ENCODE measurements at places on chromosomes 3 and 15. TPM values are rescaled to one million over a fixed set of nuclear protein-coding genes. Genes with fewer than 3 reads are reported as not detected.

SI gene
- not detected for polyA plus RNA-seq

XCR1 gene
- 0.04 TPM for polyA plus RNA-seq

RGMA gene
- 7.3 TPM for polyA plus RNA-seq

NANOGP8 gene
- 0.78 TPM for polyA plus RNA-seq

GREM1 gene
- polyA plus RNA-seq, result 0.58 TPM

GXYLT2 gene
- 12.9 TPM for polyA plus RNA-seq

MYH15 gene
- 0.55 TPM for polyA plus RNA-seq

INKA1 gene
- polyA plus RNA-seq, result 12.7 TPM

ZNF35 gene
- 9.8 TPM for polyA plus RNA-seq

FAM3D gene
- 1.9 TPM for polyA plus RNA-seq

IL17RE gene
- polyA plus RNA-seq, result 15.5 TPM

ALDH1A2 gene
- 246 TPM for polyA plus RNA-seq

ARPIN gene
- polyA plus RNA-seq, result 31.1 TPM

SGO1 gene
- 8.2 TPM for polyA plus RNA-seq

TMEM158 gene
- 4.4 TPM for polyA plus RNA-seq

HHLA2 gene
- polyA plus RNA-seq, result 16.5 TPM

OR5H2 gene
- polyA plus RNA-seq, result not detected

OR5K2 gene
- polyA plus RNA-seq, result 0.41 TPM

APOD gene
- 10.0 TPM for polyA plus RNA-seq

VPS8 gene
- 48.2 TPM for polyA plus RNA-seq

MESP2 gene
- polyA plus RNA-seq, result 0.47 TPM

PP2D1 gene
- polyA plus RNA-seq, result 0.82 TPM

MORC1 gene
- polyA plus RNA-seq, result 0.40 TPM

ZFAND6 gene
- 112 TPM for polyA plus RNA-seq
